ENCODE measurements at places on chromosomes 2 and 18. TPM values are rescaled to one million over a fixed set of nuclear protein-coding genes. Genes with fewer than 3 reads are reported as not detected.

APCDD1 gene
- 122 TPM for total RNA-seq

TUBA4B gene
- not detected for total RNA-seq

SRD5A2 gene
- not detected for total RNA-seq

FOSL2 gene
- total RNA-seq: 298 TPM

NEURL3 gene
- total RNA-seq: 2.6 TPM

TCF4 gene
- 80.9 TPM for total RNA-seq

ANKRD44 gene
- 24.0 TPM for total RNA-seq

ERFE gene
- not detected for total RNA-seq

ELMOD3 gene
- 28.0 TPM for total RNA-seq

GAL3ST2 gene
- not detected for total RNA-seq

HES6 gene
- total RNA-seq: 4.0 TPM

CHST9 gene
- 0.26 TPM for total RNA-seq

CXCR2 gene
- total RNA-seq: 0.24 TPM

SPEG gene
- total RNA-seq: 6.5 TPM

ALKAL2 gene
- total RNA-seq: 11.0 TPM

FIGN gene
- 2.2 TPM for total RNA-seq

KIF3C gene
- total RNA-seq: 3.5 TPM

MPP4 gene
- not detected for total RNA-seq

DHRS9 gene
- 2.0 TPM for total RNA-seq

COL4A4 gene
- 0.23 TPM for total RNA-seq

CDH19 gene
- total RNA-seq: 4.9 TPM

CNGA3 gene
- total RNA-seq: not detected

ROCK1 gene
- 23.1 TPM for total RNA-seq

IL37 gene
- 118 TPM for total RNA-seq

EDAR gene
- 2.0 TPM for total RNA-seq
